Sciatic nerve (tissue), 2 donors: ENCODE measurements at places on chromosomes 16 and 17. TPM values are rescaled to one million over a fixed set of nuclear protein-coding genes. Genes with fewer than 3 reads are reported as not detected.

ICAM2 gene
- 38.2 TPM for total RNA-seq

AIPL1 gene
- not detected for total RNA-seq

ABAT gene
- 24.2 TPM for total RNA-seq

RBFOX1 gene
- total RNA-seq: 1.1 TPM

ADAP2 gene
- total RNA-seq: 26.9 TPM

GSPT1 gene
- 82.7 TPM for total RNA-seq

GRAP gene
- 6.2 TPM for total RNA-seq

PITPNC1 gene
- total RNA-seq: 27.9 TPM

HEATR9 gene
- total RNA-seq: 0.27 TPM

CIAO3 gene
- 26.9 TPM for total RNA-seq

SHPK gene
- total RNA-seq: 17.7 TPM

TBC1D3D gene
- not detected for total RNA-seq

SMARCE1 gene
- 115 TPM for total RNA-seq

CLEC3A gene
- not detected for total RNA-seq

NDRG4 gene
- 7.4 TPM for total RNA-seq

KRTAP3-2 gene
- total RNA-seq: not detected

RNF222 gene
- total RNA-seq: not detected
